ENCODE measurements at places on chromosomes 11 and 22. TPM values are rescaled to one million over a fixed set of nuclear protein-coding genes. Genes with fewer than 3 reads are reported as not detected.
A peak's percentile ranks its signal among the peaks of the same experiment; 100 is the strongest.

DNA sequence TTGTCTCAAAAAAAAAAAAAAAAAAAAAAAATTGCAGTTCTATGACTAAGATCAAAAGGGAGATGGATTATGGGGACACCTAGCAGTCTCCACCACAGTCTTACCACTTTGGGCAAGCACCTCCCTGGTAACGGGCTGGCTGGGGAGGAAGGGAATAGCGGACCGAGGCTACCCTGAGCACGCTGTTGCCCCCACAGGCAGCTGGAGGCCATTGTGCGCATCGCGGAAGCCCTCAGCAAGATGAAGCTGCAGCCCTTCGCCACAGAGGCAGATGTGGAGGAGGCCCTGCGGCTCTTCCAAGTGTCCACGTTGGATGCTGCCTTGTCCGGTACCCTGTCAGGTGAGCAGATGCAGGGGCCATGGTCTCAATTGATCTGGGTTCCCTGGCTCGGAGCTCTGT is 21.2 kb downstream of the MCM5 start:
- no peak for DNase-seq

- no peak for DNase-seq
Measured at GRCh38 chr11:12280838-12281565, 96.4 kb upstream of the PARVA start.

DNA sequence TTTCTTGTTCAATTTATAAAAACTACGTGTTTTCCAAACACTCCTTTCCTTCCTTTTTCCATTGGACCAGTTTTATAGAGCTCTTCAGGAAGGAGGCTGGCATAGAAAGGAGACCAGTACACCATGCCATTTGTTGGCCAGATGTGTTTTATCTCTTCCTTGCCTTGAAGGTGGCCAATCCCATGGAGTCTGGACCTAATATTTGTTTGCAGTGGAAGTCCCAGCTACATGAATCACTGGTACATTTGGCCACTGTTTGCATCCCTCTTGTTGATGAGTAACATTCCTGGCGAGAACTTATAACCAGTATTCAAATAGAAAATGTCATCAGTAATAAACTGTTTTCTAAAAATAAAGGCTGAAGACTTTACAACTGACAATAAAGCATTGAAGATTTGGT is 110.2 kb downstream of the ANO3 start:
- no peak for DNase-seq

- DNase-seq, result no peak
Measured at GRCh38 chr11:215581-216037, 8.1 kb downstream of the RIC8A start.

DNA sequence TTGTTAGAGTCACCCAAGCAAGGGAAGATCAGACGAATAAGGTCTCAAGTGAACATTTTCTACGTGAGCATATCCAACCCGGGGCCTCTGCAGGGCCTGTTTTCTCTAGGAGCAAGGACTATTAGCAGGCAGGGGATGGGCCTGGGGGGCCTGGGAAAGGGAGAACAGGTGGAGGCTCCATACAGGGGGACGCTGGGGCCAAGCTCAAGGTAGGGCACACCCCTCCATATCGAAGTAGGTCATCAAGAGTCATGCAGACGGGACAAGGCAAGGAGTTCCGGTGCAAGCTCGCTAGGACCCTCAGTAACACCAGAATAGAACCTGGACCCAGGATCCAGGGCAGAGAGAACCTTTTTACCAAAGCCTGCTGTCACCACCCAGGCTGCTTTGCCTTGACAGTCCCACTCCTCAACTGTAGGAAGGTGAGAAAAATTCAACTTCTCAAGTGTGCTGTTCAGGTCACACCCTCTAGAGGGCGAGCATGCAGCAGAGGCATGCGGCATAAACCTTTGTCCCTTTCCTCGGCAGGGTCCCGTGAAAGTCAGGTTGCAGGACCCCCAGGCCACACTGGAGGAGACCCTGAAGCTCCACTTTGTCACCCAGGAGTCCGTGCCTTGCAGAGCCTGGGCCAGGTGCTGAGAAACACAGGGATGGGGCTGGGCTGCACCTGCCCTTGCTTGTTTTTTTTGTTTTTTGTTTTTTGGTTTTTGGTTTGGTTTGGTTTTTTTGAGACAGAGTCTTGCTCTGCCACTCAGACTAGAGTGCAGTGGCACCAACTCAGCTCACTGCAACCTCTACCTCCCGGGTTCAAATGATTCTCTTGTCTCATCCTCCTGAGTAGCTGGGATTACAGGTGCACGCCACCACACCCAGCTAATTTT is 8.6 kb upstream of the APOBEC3B start:
- DNase-seq, result peak; percentile 75

DNA sequence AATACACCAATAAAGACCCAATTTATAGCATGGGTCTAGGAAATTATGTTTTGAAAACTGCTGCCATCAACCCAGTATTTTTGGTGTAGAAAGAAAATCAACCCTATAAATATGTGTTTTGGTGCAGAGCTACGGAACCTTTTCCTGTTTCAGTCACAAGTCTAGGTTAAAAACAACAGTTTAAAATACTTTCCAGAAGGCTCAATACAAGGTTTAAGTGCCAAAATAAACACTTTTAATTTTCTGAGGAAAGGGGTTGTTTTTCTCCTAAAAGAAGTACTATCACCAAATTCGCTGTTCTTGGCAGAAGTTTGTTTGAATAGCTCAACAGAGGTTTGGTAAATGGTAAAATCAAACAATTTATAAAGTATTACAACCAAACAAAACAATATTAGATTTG is 201.3 kb downstream of the TMEM135 start:
- DNase-seq, result no peak

- DNase-seq, result no peak
Measured at GRCh38 chr22:28014211-28015045, 95.4 kb upstream of the PITPNB start.

DNA sequence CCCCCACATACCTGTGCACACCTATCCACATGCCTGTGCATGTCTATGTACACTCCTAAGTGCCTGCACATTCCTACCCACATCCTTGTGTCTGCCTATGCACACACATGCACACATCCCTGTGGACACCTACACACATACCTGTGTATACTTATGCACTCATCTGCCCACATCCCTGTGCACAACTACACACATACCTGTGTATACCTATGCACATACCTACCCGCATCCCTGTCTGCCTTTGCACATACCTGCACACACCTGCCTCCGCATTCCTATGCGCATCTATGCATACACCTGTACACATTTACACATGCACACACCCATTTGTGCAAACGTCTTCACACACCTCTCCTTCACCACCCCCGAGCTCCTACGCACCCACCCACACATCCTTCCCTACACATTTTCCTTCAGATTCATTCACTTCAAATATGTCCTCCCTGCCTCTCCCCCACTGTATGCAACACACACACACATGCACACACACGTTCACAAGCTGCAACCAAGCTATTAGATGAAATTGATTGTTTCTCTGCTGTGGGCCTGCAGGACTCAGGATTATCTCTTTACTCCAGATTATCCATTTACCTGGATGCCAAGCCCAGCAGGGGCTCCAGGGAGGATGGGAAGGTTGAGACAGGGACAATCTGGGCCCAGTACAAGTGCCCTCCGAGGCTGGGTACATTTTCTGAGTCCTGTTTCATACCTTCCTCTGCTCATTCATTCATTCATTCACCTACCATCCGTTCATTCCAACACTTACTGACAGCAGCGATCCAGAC is 53.2 kb downstream of the TSPAN18 start:
- no peak for DNase-seq

DNA sequence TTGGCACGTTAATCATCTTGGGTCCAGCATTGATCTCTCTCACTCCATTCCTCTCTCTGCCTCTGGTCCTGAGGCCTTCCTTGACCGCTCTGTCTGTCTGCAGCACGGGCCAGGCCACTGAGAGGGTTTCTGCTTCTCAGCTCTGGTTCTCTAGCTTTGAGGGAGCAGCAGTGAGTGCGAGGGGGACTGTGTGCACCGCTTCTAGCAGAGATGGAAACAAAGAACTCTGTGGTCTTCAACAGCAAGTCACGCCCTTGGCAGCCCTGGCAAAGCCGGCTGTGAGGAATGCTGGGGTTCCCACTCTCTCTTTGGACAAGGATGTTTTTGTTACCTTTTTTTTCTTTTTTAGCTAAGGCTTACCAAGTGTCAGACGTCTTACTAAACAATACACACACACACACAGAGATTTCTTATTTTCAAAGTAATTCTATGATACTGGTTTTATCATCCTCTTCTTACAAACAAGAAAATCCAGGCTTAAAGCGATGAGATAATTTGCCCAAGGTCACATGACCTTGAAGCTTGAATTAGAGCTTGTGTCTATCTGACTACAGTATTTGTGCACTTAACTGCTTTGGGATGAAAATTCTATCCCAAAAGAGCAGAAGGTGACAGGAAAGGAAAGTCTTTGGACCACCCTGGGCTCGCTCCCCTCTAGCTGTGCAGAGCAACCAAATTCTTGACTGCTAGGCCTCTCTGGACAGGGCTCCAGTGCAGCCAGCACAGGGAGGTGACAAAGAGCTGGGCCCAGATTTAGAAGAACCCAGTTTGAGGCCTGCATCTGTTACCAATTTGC is 293.2 kb downstream of the NTM start:
- no peak for DNase-seq

GRCh38 chr11:101169944-101170343 is 40.3 kb upstream of the PGR start:
- DNase-seq, result no peak

Gene MMP10
- not detected for total RNA-seq

Gene SCN3B
- not detected for total RNA-seq

Gene OR6T1
- not detected for total RNA-seq

Gene TFIP11
- 52.3 TPM for total RNA-seq

Gene IGLL5
- total RNA-seq, result 364 TPM

Data from OCI-LY7 (cell line).